Retinal pigment epithelial cell (primary cell): ENCODE measurements at places on chromosomes 16 and 17.
A peak's percentile ranks its signal among the peaks of the same experiment; 100 is the strongest.

DNA sequence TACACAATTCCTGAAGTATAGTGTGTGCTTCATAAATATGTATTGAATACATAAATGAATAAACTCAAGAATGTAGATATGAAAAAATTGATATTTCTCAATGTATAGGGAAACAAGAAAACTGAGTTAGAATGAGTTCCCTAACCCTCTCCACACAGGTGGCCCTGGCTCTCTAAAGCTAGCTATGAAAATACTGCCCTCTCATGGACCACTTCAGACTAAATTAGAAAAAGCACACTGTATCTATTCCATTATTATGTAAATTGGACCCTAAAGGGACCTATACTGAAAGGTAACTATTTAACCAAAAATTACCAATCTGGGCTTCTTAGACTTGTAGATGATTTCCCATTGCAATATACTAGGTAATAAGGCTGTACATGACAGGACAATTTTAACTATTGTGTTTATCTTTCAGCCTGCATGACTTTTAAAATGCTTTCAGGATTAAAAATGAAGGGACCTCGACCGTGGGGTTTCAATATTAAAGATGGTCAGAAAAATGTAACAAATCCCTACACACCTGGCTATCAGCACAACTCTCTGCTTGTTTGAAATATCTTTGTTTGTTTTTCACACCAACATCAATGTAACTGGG, 672.5 kb upstream of the KIF2B start:
- DNase-seq: no peak

GRCh38 chr16:2194852-2195321, 1.5 kb downstream of the CASKIN1 start:
- no peak for DNase-seq

DNA sequence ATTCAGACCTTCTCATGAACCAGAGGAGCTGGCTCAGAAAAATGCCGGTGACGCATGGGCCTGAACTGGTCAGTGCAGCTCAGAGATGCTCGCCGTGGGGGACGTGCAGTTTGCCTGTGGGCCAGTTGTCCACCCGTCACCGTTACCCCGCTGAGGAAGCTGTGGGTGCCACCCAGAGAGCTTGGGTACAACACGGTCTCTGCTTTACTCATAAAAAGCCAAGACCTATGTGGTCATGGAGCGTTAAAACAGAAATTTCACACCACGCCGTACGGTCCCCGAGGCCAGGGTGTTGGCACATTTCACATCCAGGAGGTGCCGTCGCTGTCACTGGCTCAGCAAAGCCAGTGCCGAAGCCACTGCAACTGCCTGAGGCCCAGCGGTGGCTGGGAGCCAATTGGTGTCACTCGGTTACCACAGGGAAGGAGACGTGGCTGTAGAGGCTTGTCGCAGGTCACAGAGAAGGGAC, 120.9 kb downstream of the METRNL start:
- DNase-seq: no peak

DNA sequence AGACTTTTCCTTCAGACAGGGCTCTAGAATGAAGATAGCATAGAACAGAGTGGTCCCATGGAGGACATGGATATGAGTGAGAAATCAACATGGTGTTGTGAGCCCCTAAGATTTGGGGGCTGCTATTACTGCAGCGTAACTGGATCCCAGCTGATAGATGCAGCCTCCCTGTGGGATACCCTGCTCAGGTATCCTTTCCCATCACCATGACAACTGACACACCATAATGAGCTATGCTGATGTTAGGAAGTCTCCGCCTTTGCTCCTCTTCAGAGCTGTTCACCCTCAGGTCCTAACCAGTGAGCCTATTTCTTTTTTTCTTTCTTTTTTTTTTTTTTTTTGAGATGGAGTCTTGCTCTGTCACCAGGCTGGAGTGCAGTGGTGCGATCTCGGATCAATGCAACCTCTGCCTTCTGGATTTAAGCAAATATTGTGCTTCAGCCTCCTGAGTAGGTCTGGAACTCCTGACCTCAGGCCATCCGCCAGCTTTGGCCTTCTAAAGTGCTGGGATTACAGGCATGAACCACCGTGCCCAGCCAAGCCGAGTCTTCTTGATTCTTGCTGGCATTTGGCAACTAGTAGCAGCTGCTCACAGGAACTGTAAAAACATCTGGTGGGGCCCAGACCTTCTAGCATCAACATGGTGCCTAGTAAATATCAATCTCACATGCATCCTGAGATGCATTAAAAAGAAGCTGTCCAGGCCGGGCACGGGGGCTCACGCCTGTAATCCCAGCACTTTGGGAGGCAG, 17.1 kb downstream of the STX4 start:
- no peak for DNase-seq

DNA sequence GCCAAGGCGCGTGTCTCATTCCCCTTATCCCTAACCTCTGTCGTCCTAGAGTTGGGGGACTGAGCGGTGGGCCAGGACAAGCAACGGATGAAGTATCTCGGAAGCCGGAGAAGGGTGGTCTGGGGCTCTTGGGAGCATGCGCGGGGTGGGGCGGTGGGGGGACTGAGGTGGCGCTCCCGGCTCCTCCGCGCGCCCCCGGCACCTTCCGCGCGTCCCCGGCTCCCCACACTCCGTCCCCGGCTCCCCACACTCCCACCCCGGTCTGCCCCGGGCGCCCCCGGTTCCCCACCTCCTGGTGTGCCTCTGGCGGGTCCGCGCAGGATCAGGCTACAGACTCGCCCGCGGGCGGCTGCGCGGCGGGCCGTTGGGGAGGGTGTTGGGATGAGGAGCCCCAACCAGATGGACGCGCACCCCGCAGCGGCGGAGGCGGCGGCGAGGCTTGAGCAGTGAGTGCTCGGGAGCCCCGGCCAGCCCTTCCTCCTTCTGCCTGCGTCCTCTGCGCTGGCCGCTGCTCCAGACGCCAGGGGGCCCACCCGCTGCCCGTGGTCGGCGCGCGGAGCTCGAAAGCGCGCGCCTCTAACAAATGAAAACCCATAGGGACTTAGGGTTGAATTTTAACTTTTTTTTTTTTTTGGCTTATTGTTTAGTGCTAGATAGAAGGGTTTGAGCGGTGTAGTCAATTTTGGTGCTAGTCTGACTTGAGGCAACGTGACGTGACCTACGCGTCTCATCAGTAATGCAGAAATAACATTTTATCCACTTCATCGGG, 5.6 kb upstream of the CRYM start:
- no peak for DNase-seq

DNA sequence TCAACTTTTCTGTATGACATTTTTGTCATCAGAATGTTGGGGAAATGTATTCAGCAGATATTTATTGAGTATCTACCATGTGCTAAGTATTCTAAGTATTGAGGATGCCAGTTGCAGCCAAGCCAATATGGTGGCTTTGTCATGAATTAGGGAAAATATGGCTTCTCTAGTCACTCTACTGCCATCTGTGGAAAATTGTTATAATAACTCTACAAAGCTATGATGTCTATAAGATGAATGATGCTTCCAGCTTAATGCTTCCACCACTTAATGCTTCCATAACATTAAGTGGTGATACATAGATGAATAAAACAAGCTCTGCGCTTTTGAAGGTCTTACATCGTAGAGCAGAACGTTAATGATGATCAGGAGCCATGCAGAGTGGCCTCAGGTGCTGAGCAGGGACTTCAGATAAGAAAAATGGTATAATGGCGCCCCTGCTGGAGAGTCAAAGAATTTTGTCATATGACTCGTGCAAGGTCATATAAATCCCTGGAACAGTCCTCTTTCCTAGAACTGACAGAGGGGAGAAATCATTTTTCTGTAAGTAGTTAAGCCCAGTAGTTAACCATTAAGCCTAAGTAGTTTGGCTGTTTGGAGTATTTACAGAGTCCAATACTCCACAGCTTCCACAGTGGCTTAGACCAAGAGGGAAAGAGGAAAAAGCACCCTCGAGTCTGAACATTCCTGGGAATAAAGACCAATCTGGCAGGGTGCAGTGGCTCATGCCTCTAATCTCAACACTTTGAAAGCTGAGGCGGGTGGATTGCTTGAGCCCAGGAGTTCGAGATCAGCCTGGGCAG, 2.7 kb upstream of the TMIGD1 start:
- DNase-seq: no peak

GRCh38 chr17:61416540-61417363, 17.1 kb downstream of the TBX2 start:
- DNase-seq: peak; percentile 24

GRCh38 chr16:85475233-85475632, 137.9 kb upstream of the GSE1 start:
- no peak for DNase-seq

GRCh38 chr17:55093353-55093752, 124.8 kb downstream of the STXBP4 start:
- DNase-seq: no peak

GRCh38 chr16:31253642-31254045, 6.1 kb upstream of the ITGAM start:
- no peak for DNase-seq

DNA sequence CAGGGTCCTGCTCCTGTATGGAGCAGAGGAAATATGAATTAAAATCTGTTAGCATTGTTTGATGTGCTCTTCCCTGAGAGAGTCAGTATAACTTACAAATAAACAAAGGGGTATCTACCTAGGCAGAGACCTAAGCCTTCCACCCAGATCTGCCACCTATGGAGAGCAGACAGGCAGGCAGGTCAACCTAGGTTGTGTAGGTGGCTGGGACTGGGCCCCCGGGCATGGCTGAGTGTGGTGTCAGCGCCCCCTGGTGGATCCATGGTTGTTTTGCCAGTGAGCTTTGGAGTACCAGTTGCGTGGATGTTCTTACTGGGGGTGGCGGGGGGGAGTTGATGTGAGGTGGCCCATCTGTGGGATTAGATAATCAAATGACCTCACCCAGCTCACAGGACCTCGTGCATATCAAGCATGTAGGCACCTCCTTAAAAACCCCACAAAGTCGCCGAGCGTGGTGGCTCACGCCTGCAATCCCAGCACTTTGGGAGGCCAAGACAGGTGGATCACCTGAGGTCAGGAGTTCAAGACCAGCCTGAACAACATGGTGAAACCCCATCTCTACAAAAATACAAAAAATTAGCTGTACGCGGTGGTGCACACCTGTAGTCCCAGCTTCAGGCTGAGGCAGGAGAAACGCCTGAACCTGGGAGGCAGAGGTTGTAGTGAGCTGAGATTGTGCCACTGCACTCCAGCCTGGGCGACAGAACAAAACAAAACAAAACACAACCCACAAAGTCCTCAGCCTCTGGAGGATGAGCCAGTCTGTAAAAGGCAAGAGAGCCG, 17.6 kb downstream of the DUS2 start:
- no peak for DNase-seq

DNA sequence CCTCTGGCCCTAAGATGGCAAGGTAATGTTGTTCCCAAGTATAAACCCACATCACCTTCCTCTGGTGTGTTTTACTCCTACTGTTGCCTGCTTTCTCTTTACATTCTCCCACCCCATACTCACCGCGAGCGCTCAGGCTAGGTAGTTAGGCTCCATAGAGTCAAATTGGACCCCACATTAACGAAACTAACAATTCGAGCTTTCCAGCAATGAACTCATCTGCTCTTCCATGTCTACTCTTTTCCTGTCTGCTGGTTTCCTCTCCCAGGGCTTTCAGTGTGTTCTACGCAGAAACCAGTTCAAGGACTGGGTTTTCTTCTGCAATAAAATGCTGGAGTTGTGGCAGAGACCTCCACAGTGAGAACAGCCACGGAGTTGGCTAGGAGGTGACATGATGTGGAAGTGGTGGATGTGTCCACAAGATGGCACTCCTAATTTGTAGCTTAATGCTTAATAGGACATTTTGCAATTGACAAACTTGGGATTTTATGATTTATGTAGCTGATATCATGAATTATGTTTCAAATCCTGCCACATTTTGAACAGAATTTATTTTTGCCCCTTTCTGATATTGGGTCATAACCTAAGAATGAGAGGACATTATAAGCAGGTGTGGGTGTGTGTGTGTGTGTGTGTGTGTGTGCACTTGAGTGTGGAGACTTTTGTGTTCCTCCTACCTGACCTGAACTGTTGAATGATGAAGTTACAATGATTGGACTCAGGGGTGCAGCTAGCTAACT, 2.2 kb upstream of the UQCRC2 start:
- no peak for DNase-seq

DNA sequence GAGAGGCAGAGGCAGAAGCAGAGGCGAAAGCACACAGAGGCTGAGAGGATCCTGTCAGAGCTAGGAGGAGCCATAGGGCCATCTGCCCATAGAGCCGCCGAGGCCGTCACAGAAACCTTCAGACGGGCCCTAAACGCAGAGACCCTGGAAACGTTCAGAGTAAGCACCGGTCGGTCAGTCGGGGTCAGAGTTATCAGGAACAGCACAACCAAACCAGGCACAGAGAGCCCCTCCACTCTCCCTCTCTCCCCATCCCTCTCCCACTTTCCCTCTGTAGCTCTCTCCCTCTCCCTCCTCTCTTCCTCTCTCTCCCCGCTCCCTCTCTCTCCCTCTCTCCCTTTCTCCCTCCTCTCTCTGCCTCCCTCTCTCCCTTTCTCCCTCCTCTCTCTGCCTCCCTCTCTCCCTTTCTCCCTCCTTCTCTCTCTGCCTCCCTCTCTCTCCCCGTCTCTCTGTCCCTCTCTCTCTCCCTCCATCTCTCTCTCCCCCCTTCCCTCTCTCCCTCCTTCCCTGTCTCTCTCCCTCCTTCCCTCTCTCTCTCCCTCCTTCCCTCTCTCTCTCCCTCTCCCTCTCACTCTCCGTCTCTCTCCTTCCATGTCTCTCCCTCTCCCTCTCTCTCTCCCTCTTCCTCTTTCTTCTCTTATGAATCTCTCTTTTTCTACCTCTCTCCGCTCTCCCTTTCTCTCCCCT, 138.9 kb downstream of the C16orf95 start:
- no peak for DNase-seq
